Smooth muscle cell of the brain vasculature (primary cell): ENCODE measurements at places on chromosomes 12 and 14.

GRCh38 chr12:133231001-133231400, 4.7 kb downstream of the ANHX start:
- no peak for DNase-seq

GRCh38 chr14:99596772-99597171, 7.2 kb downstream of the CCDC85C start:
- DNase-seq, result no peak

GRCh38 chr12:130427381-130427887, 89.7 kb downstream of the PIWIL1 start:
- DNase-seq, result no peak

- DNase-seq, result no peak
These were observed 6.8 kb upstream of the DCD start for GRCh38 chr12:54654926-54655325.

DNA sequence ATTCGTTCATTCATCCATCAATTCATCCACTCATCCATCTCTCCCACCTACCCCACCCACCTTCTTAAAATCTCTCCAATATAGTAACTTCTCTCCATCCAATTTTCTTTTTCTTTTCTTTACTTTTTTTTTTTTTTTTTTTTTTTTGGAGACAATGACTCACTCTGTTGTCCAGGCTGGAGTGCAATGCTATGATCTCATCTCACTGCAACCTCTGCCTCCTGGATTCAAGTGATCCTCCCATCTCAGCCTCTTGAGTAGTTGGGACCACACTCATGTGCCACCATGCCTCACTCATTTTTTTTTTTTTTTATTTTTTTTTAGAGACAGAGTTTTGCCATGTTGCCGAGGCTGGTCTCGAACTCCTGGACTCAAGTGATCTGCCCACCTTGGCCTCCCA, 118.4 kb downstream of the SUDS3 start:
- no peak for DNase-seq

- DNase-seq, result peak; percentile 41
These were observed 124.8 kb upstream of the MAP1LC3B2 start for GRCh38 chr12:116434155-116435011.

DNA sequence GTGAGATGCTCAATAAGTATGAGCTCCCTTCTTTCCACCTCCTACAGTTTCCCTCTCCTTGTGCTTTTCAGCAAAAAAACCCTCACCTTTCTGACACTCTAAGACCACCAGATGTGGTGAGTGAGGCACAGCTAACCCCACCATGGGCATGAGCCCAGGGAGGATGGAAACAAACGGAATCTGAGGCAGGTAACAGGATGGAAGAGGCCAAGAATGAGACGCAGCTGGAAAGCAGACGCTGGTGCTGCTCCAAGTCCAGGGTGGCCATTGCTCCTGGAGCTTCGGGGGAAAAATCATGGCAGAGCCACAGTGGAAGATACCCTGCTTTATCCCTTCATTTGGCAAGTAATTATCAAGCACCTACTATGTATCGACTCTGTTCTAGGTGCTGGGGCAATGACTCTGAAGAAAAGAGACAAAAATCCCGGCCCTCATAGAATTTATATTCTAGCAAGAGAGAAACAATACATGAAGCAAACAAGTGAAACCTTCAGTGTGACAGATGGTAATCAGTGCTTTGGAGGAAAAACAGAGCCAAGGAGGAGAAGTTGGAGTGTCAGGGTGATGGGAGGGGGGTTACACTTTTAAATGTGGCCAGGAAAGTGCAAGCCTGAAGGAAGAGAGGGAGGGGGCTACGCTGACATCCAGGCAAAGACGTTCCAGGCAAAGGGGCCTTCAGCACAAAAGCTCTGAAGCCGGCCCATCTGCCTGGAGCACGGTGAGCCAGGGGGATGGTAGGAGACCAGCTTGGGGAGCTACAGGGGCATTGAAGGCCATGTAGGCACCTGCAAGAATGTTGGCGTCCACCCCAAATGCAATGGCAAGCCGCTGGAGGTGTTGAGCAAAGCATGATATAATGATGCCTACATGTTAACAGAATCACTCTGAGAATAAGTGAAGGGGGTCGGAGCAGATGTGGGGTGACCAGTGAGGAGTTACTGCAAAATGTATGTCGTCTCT, 154.2 kb downstream of the DPF3 start:
- DNase-seq, result no peak

DNA sequence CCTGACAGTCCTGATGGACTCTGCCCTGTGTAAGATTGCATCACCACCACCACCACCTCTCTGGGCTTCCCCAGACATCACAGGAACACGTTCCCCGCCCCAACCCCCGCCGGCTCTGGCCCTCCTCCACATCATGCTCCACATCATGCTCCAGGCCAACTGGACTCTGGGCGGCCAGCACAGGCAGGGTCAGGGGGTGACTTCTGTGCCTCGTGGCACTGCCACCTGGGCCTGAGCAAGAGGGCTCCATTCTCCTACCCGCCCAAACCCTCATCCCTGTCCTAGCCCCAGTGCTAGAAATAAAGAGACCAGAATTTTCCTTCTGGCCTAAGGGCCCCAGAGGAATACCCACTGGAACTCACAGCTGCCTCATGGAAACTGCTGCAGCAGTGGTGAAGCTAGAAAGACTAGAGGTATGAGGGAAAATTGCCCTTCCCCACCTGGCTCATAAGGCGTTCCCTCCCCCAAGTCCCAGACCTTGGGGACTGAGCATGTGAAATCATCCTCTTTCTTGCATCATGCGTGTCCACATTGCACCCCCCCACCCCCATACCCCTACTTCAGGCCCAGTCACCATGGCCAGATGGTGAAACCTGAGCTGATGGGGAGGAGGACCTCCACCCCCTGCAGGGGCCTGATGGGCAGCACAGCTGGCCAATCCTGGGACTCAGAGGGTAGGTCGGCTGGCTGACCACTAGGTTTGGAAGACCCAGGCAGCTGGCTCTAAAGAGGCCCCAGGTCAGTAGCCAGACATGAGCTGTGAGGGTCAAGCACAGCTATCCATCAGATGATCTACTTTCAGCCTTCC, at the start of gene INHBE:
INHBE (plus strand) TSS at position 742 of the 808 bp plus-strand sequence. CDS start 230 bp downstream, outside the sequence.
- no peak for DNase-seq

GRCh38 chr12:79522257-79522988, 168.3 kb downstream of the PAWR start:
- DNase-seq, result no peak
